Hindlimb muscle (tissue), 1 donor: ENCODE measurements at places on chromosomes 3 and 15.

DNA sequence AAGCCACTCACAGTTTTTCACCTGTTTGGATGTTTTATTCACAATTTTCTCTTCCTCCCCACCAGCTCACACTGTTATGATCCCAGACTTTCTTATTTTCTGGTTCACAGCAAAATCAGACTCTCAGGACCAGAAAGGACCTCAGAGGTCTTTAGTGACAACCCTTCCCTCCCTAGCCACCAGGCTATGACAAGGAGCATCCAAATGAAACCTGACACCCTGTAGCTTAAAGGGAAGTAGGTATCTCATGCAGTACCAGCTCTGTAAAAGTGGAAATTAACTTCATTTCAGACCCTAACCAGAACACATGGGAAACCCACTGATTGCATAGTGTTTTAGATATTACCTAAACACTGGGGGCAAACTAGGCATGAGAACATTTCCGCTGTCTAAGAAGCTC, 45.3 kb downstream of the ATP13A5 start:
- DNase-seq: no peak

DNA sequence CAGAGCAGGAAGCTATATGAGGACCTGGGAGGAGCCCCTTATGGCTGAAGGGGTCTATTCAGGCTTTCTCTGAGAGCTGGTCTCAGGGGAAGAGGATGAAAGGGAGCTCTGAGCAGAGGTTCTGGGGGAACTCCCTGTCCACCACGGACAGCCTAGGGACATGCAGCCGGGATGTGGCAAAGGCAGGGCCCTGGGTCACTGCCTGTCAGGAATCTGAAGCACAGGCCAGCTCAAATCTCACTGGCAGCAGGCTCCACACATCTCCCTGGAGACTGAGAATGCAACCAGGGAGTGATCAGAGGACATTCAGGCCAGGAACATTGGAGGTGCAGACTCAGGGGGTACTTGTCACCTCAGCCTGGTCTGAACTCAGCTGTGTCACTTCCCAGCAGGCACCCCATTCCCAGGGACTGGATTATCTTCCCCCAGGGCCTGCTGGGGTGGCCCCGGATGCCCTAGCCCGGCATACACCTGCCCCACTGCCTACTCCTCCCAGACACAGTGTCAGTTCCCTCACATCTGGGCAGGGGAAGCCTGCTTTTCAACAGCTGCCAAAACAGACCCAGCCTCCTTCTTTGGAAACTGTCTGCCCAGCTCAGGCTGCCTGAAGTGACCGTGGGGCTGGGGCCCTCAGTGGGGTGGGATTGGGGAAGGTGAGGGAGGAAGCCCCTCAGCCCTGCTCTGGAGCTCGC, 18.3 kb upstream of the SEMA3F start:
- DNase-seq: no peak

DNA sequence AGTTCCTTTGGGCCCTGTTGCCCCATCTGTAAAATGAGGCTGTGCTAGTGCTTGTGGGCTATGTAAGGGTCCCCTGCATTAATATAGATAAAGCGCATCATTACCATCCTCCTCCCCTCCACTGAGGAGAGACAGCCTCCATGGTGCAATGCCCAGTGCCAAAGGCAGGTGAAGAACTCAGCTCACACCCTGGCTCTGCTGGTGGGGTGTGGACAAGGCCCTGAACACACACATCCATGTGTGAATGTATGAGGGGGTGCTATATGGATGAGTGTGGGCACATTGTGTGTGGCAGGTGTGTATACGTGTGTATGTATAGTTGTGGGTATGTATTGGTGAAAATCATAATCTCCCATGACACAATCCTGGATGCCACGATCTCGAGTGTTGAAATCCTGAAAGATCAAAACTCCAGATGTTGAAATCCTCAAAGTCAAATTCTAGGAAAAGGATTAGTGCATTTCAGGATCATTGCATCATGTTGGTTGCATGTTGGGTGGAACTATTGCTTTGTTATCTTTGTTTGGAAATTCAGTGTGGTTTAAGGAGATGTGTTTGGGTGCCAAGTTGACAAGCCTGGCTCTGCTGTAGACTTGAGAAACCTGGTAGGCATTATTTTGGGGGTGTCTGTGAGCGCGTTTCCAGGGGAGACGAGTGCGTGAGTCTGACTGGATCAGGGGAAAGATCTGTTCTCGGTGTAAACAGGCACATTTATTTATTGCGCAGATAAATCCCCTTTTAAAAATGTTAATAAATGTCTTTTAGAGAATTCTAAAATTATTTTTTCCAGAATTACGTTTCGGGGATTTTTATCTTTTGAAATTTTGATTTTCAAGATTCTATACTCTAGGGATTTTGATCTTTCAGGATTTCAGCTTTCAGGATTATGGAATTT, 42.0 kb upstream of the SEC61A1 start:
- no peak for DNase-seq

DNA sequence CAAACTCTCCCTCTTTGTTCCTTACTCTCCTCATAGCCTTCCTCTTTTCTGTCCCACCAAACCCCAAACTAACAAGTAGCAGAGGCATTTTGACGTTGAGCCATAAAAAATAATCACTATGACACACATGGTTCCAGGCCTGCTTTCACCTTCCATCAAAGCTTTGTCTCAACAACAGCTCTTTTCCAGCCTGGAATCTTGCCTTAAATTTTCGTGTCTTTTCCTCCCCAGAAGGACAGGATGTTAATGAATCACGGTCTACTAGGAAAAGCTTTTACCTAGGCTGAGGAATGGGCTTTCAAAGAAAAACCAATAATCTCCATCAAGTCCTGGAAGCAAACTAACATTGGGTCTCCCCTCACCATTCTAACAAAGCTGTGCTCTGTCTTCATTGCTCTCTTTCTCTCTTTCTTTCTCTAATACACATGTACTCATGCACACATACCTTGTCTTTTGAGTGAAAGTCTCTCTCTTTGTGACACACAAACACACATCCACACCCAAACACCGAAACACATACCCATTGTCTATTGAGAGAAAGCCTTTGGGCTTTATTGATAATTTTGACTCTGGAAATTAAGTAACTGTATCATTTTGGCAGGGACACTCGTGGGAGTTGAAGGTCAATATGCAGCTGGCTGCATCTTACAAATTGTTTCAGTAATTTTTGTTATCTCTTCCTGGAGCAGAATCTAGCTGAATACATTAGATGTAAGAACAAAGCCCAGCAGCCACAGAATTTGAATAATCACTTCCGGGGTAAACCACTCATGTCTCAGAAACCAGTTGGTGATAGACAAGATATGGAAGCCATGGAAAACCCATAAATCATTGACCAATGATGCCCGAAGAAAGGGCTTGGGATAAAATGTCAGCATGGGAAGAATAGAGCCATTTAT, 107.4 kb upstream of the SLC4A7 start:
- DNase-seq: no peak

- DNase-seq: no peak
These were observed 328.5 kb upstream of the TLE3 start for GRCh38 chr15:70426096-70426821.

- peak; percentile 55 for DNase-seq
These were observed 152.2 kb downstream of the ALCAM start for GRCh38 chr3:105518806-105519418.

- no peak for DNase-seq
These were observed 978 bp downstream of the KCNMB2 start for GRCh38 chr3:178537122-178537705.

- no peak for DNase-seq
These were observed 73.0 kb downstream of the EEFSEC start for GRCh38 chr3:128226186-128226725.

- DNase-seq: no peak
These were observed 314.2 kb upstream of the MCTP2 start for GRCh38 chr15:93917181-93917580.

DNA sequence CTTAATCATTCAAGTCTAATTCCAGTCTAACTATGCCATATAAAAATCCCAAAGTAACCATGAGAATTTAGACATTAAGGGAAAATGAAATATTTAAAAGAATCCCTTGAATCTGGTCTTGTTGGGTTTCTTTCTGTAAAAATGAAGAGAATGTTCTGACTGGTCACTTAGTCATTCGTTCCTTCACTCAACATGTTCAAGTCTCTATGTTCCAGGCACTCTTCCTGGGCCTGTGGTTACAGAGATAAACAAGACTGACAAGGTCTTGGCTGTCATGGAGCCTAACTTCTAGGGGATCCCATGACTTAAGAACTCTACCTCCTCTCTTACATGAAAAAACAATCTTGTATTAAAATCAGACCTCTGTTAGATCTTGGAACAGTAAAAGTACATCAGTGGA, 638.6 kb upstream of the TBL1XR1 start:
- DNase-seq: no peak

- no peak for DNase-seq
These were observed 269.7 kb upstream of the ATP10A start for GRCh38 chr15:26132811-26133210.

GRCh38 chr3:60746695-60747416, 504.4 kb downstream of the FHIT start:
- DNase-seq: no peak
